Brain (organoid and tissue), 16 donors: ENCODE measurements at places on chromosomes 2 and 18.

DNA sequence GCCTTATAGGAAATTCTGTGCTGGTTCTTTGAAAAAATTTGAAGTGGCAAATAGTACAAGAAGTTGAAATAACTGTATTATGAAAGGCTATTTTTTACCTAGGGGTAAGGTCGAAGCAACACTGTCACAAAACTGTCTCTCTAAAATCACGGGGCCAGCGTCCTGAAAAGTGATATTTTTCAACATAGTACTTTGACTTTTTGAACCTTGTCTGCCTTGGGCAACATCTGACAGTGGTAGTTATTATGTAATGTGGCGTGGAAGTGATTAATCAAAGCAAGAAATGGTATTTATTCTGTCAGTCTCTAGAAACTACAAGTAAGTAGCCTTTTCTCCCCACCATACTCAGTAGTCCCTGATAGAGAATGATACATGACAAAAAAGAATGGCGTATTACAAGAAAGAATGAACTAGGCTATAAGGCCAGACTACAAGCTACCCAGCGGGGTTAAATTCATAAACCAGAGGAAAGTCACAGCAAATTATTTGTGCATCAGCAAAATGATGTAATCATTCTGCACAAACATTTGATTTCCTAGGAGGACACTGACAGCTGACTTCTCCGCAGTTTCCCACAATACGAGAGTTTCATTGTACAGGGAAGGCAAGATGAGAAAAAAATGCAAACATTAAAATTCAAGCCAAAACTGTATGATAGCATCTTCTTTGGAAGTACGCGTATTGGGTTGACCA is 9.8 kb downstream of the GEN1 start:
- DNase-seq, result no peak

DNA sequence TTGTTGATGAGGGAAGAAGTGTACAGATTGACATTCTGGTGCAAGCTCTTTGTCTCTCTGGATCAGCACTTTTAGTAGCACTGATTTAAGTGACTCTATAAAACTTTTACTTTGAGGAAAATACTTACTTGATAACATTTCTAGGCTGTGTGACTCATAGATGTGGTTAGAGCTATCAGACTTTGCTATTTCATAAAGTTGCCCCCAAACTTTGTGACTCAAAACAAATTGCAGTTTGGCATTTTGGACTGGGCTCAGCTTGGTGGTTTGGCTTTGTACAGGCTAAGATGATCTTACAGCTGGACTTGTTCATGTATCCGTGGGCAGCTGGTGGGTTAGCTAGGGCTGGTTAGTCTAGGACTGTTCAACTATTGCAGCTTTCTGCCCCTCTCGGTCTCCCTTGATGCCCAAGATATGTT is 42.1 kb upstream of the GLS start:
- no peak for DNase-seq

DNA sequence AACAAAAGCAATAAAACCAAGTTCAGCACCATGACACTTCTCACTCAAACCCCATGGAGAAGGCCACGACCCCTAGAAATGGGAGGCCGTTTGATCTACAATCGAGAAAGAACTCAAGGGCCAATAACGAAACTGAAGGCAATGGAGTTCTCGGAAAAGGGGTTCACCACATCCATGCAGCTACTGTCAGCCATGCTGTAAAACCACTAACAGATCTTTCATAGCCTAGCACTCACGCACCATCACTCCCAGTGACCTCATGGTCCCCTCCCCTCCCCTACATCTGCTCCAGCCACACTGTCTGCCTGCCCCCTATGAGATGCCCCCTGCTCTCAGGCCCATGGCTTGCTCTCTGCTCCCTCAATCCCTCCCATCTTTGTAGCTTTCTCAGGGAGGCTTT is 135.3 kb downstream of the TMEM163 start:
- DNase-seq, result no peak

DNA sequence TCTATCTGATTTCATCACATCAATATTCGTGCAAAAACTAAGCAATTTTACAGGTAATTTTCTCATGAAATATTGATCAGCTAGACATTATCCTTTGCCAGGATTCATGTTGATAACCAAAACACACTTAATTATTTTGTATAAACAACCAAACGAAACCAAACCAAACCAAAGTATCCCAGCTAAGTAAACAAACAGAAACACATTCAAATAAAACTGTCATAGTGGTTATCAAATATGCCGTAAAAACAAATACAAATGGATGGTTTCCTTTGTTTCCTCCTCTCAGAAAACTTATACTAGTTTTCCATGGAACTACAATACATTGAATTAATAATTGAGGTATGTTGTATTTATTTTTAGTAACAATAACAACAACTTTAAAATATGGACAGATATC is 777.4 kb downstream of the DSC3 start:
- DNase-seq, result no peak

GRCh38 chr18:35441857-35442595 is 55.7 kb downstream of the INO80C start:
- DNase-seq, result no peak

DNA sequence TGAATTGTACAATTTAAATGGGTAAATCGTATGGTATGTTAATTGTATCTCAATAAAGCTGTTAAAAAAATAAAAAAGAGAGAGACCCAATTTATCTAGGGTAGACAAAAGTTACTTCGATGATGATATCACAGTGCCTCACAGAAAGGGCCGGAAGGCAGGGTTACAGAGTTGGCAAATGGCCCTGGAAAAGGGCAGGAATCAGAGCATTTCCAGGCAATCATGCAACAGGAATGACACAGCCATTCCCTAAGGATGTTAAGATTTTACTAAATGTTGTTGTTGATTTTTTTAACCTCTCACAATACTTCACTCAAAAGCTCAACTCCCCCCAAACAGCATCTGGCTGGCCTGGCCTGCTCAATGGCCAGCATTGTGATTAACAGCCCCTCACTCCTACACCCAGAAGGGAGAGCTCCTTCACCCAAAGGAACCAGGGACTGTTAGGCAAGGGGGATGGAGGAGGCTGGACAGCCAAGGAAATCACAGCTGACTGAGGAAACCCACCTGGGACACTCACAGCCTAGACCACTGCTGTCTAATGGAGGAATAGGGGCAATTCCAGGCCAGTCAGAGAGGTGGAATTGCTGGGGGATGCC is 7.7 kb upstream of the SP100 start:
- no peak for DNase-seq

GRCh38 chr18:46728219-46728930 is 28.5 kb downstream of the ST8SIA5 start:
- no peak for DNase-seq
